ENCODE measurements at places on chromosomes 12 and 14.
A peak's percentile ranks its signal among the peaks of the same experiment; 100 is the strongest.

DNA sequence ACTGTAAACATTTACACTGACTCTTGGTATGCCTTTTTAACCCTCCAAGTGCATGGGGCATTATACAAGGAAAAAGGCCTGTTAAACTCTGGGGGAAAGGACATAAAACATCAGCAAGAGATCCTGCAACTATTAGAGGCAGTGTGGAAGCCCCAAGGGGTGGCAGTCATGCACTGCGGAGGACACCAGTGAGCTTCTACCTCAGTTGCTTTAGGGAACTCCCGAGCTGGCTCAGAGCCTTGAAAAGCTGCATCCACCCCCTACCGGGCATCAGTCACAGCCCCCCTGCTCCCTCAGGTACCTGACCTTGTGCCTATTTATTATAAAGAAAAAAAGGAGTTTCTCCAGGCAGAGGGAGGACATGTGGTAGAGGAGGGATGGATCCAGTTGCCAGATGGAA lies 695.6 kb upstream of the LMO3 start:
- no peak for DNase-seq

- DNase-seq: no peak
Observed at GRCh38 chr12:40551466-40551865, 140.8 kb upstream of the CNTN1 start.

GRCh38 chr14:75986439-75986765 lies 839 bp downstream of the IFT43 start:
- DNase-seq: no peak

DNA sequence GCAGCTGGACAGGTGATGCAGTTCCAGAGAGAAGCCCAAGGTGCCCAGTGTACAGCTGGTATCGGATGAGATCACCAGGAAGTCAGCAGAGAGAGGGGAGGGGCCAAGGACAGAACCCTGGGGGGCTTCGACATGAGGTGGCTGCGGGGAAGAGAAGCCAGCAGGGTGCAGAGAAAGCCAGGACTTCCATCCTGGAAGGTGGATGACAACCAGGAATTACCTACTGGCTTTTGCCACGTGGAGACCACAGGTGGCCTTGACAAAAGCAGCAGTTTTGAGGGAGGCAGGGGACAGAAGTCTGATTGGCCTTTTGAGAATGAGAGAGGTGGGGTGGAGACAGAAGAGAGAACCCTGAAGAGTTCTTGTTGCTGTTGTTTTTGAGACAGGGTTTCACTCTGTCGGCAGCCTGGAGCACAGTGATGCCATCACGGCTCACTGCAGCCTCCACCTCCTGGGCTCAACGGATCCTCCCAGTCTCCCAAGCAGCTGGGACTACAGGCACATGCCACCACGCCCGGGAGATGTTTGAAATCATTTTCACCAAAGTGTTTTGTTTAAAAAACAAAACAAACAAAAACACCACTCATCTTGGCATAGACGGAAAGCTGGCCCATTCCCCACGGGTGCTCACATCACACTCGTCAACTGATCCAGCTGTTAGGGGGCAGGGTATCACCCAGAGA lies 35.2 kb downstream of the CDC42BPB start:
- peak; percentile 7 for DNase-seq

- no peak for DNase-seq
Observed at GRCh38 chr12:45934956-45935355, 55.4 kb downstream of the SCAF11 start.

DNA sequence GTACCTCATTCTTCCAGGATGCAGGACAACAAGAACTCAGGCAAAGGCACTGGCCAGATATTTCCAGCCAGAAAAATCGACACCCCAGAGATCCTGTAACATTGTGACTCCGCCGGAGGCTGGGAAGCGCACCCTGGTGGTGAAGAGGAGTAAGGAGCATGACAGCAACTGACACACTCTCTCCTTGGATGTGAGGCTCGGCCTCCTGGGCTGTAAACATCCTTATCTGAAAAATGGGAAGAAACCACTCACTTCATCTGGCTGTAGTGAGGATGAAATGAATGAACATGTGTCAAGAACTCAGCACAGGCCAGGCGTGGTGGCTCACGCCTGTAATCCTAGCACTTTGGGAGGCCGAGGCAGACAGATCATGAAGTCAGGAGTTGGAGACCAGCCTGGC lies 27.5 kb downstream of the TCHP start:
- peak; percentile 78 for DNase-seq

DNA sequence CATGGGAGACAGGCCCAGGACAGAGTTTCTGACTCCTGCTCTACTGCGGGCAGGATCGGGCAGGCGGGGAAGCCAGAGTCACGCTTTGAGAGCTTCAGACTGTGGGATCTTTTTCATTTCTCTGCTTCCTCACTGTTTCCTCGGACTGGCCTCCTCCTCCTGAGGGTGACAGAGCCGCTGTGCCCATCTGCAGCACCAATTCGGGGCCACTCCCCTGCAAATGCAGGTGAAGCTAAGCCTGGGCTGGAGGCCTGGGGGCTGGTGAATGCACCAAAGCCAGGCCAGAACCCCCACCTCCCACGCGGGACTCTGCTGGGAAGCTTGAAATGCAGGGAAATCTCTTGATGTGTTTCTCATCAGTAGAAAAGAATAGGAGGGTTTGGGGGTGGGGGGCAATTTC lies 77.5 kb downstream of the FOXN3 start:
- DNase-seq: no peak

DNA sequence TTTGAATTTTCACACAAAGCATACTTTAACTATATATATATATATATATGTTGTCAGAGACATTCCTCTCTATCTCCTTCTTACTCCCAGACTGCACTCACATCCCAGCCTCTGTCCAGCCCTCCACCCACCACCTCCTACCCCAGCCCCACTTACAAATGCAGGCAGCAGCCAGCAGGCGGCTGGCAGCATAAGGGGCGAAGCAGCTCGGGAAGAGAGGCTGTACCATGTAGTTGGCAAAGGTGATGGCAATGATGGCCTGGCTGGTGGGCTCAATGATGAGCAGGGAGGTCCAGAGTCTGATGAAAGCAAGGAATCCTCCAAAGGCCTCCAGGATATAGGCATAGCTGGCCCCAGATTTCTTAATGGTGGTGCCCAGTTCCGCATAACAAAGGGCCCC lies 2.5 kb downstream of the SLC7A7 start:
- no peak for DNase-seq

GRCh38 chr12:113232840-113233585 lies 11.7 kb downstream of the TPCN1 start:
- peak; percentile 67 for DNase-seq

DNA sequence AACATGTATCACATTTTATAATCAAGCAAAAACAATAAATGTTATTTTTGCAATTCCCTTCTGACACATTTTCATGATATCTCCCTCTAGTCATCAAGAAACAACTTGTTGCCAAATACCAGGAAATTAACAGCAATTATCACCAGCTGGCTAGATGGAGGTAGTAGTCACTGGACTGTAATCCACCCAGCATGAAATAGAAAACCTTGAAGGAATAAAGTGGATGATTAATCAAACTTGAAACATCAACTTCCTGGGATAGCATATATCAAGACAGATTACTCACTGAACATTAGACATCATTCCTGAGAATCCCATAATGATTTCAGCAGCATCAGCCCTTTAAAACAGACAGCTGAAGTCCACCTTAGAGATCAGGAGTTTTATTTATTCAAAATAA lies 259.0 kb downstream of the CCDC59 start:
- DNase-seq: peak; percentile 9

DNA sequence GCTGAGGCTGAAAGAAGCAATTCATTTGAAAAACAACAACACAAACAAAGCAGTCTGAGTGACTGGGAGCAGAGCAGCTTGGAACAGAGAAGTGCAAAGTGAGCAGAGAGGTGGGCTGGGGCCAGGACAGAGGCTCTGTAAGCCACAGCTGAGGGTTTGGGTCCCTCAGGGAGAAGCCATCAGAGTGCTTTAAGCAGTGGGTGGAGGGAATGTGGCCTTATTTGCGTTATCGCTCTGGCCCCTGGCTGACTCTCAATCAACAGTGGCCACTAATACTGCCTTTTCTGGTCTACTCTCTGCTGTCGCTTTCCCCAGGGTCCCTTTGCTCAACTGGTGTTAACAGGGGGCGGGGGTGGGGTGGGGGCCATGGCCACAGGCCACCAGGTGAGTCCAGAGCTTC lies 44.2 kb downstream of the IRF2BPL start:
- DNase-seq: no peak

DNA sequence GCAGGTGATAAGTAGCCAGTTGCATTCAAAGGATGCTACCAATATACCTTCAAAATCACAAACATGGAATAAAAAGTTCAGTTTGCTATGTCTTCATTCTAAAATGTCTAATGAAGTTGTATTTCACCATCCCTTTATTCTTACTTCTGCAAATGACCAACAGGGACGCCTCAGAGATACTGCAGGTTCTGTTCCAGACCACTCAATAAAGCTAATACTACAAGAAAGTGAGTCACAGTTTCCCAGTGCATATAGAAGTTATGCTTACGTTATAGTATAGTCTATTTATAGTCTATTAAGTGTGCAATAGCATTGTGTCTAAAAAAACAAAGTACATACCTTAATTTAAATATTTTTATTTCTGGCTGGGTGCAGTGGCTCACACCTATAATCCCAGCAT lies 29.3 kb upstream of the EIF5 start:
- no peak for DNase-seq

Data from AG08395 (cell line).